Gastrocnemius medialis (tissue), 4 donors: ENCODE measurements at places on chromosomes 1 and 21. TPM values are rescaled to one million over a fixed set of nuclear protein-coding genes. Genes with fewer than 3 reads are reported as not detected.

The LYSMD1 gene
- total RNA-seq = 11.4 TPM

The LRRC53 gene
- total RNA-seq = not detected

DNA sequence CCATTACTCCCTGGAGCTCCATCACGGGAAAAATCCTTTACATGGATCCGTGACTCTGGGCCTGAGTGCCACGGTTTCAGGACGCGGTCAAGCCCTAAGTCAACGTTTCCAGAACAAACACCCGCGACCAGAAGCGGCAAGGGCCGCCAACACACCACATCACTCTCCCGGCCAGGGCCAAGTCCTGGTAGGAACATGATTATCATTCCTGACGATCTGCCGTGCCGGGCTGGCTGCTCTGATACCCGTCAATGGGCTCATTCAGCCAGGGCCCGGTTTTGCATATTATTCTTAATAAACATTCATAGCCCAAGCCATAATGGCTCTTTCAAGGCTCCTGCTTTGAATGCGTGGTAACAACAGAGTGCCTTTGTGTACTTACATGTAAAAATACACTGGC, 44.6 kb upstream of the SIM2 start:
- no peaks in the 10 kb centered on the region for H3K4me1 ChIP-seq
- DNase-seq = no peak
- H3K27me3 ChIP-seq = peaks cover 10% of the 10 kb centered on the region

DNA sequence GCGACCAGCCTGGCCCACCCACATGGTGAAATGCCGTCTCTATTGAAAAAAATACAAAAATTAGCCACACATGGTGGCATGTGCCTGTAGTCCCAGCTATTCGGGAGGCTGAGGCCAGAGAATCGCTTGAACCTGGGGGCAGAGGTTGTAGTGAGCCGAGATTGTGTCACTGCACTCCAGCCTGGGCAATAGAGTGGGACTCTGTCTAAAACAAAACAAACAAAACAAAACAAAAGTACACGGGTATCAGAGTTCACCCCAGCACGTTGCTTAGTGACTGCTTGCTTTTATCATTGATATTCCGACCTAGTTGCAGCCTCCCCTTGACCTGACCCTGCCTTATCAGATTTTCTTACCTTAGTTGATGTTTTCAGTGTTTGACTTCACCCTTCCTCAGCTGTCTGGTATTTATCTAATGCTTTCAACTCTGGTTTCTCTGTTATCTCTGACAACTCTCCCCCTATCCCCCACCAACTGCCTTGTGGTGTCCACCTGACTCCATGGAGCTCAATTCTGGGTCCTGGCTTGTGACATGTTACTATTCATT, 5.1 kb downstream of the TLCD4 start:
- no peak overlapping the region for H3K4me3 ChIP-seq
- H3K4me1 ChIP-seq = peaks cover 13% of the 10 kb centered on the region
- H3K27ac ChIP-seq = no peak overlapping the region
- DNase-seq = no peak

- no peaks in the 10 kb centered on the region for H3K36me3 ChIP-seq
- no peak for DNase-seq
- no peaks in the 10 kb centered on the region for H3K4me1 ChIP-seq
These were observed 32.7 kb upstream of the ASB17 start for GRCh38 chr1:75964760-75965408.

DNA sequence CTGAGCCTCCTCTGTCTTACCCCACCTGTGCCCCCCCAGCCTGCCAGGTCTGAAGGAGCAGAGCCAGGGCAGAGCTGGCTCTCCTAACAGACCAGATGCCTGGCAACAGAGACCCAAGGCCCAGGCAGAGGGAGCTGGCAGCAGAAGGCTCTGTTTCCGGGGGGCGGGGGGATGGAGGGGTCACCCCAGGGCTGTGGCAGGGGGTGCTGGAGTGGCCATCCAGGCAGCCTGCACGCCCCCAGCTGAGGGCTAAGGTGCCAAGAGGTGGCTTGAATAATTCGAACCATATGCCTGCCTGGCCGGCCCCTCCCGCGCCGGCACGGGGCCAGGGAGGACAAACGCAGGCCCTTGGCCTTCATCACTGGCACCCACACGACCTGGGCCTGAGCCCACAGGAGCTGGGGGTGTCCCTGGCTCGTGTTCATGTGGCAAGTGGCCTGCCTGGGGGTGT, 16.0 kb upstream of the PLEKHG5 start:
- no peak overlapping the region for H3K27ac ChIP-seq
- H3K36me3 ChIP-seq = no peaks in the 10 kb centered on the region
- no peak overlapping the region for H3K4me3 ChIP-seq
- H3K4me1 ChIP-seq = peaks cover under 1% of the 10 kb centered on the region
- no peaks in the 10 kb centered on the region for H3K27me3 ChIP-seq

GRCh38 chr1:19623523-19623922, 20.6 kb upstream of the NBL1 start:
- DNase-seq = no peak
- H3K4me3 ChIP-seq = no peak overlapping the region
- H3K4me1 ChIP-seq = peaks cover 12% of the 10 kb centered on the region
- H3K27me3 ChIP-seq = no peaks in the 10 kb centered on the region
- H3K36me3 ChIP-seq = no peaks in the 10 kb centered on the region

DNA sequence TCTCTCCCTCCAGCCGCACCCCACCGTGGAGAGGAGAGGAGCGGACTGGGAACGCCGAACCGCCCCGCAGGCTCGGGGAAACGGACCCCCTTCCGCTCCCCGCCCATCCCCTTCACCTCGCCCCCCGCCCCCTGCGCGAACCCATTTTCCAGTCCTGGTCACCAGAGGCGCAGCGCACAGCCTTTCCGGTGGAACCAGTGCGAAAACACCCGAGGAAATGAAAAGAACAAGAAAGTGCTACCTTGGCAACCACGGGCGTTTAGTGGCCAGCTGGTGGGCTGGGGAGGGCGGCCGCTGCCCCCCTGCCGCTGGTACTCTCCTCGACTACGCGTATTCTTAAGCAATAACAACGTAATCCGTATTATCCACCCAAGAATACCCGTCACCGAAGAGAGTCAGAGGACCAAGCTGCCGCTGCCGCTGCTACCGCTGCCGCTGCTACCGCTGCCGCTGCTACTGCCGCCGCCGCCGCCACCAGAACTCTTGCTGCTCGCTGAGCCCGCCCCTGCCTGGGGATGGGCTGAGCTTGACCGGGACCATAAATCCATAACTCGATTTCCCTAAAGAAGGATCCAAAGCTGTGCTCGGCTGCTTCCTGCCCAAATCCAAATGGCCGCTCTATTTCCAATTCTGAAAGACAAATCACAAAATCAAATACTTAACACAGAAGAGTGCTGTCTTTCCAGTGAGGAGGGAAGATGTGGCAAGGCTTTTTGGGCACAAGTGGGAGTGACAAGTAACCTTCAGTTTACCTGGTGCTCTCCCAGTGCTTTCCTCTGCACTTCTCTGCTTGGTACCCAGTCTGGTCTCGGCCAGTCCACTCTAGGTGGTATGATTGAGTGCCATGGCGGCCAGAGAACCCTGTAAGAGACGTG, 125.2 kb upstream of the DPYD start:
- peaks cover 10% of the 10 kb centered on the region for H3K4me1 ChIP-seq
- H3K4me3 ChIP-seq = peak overlapping the region; percentile 38
- no peak overlapping the region for H3K27ac ChIP-seq
- no peak for DNase-seq

DNA sequence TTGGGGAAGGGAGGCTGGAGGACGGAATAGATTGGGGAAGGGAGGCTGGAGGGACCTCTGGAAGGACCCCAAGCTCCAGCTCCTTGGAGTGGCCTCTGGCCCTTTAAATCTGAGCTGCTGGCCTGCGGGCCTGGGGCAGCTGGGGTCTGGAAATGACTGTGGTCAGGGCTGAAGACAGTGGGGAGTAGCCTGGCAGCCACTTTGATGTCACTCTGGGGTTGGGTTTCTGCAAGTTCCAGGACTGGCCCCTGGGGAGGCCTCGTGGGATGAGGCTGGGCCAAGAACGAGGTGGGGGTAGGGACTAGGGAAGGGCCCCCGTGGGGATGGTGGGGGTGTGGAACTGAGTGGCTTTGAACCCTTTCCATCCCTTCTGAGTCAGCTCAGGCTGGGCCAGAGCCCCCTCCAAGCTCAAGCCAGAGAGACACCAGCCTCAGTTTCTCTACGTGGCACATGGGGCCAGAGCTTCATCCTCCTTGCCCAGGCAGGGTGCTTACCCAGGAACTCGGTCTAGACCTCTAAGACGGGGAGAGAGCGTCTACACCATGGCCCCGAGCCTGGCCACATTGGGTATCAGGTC, 59.7 kb downstream of the ALPL start:
- no peak overlapping the region for H3K27ac ChIP-seq
- no peaks in the 10 kb centered on the region for H3K36me3 ChIP-seq
- H3K4me1 ChIP-seq = peaks cover 2% of the 10 kb centered on the region
- no peak for DNase-seq
- H3K27me3 ChIP-seq = no peaks in the 10 kb centered on the region
- no peak overlapping the region for H3K4me3 ChIP-seq

- no peak for DNase-seq
- H3K27ac ChIP-seq = no peak overlapping the region
- no peaks in the 10 kb centered on the region for H3K4me1 ChIP-seq
These were observed 3.0 kb downstream of the CRYBG2 start for GRCh38 chr1:26350701-26351589.

The S100A12 gene
- total RNA-seq = 2.9 TPM

The SLAMF9 gene
- not detected for total RNA-seq

The FCRL2 gene
- not detected for total RNA-seq

The S100A7 gene
- not detected for total RNA-seq

The NR1I3 gene
- total RNA-seq = not detected

- H3K27ac ChIP-seq = no peak overlapping the region
- H3K36me3 ChIP-seq = peaks cover 32% of the 10 kb centered on the region
- no peaks in the 10 kb centered on the region for H3K27me3 ChIP-seq
- no peaks in the 10 kb centered on the region for H3K4me1 ChIP-seq
- no peak for DNase-seq
These were observed 40.7 kb downstream of the COA6 start for GRCh38 chr1:234413990-234414389.

DNA sequence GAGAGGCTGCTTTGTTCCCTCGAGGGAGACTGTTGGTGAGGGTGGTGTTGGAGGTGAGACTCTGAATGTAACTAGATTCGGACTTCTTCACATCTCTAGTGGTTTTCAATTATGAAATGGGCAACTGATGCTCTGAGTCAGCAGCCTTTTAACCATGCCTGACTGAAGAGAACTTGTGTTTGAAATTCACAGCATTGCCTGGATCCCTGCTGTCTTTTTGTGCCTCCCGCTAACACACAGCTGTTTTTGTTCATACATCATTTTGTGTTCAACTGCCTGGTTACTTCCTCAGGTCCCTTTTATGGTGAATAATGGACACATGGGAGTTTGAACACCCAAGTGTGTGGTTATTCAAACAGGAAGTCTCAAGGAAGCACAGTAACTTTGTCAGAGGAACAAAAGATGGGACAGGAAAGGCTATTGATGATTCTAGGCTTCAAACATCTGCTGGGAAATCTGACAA, 16.8 kb downstream of the LAMC1 start:
- no peaks in the 10 kb centered on the region for H3K27me3 ChIP-seq
- DNase-seq = peak; percentile 19
- no peaks in the 10 kb centered on the region for H3K36me3 ChIP-seq
- H3K4me3 ChIP-seq = no peak overlapping the region
- H3K4me1 ChIP-seq = peaks cover 62% of the 10 kb centered on the region

- no peak for DNase-seq
- peaks cover 43% of the 10 kb centered on the region for H3K4me1 ChIP-seq
- no peak overlapping the region for H3K4me3 ChIP-seq
- peak overlapping the region; percentile 83 for H3K27ac ChIP-seq
- H3K27me3 ChIP-seq = no peaks in the 10 kb centered on the region
These were observed 34.1 kb downstream of the SLC9A1 start for GRCh38 chr1:27120854-27121253.

- no peak for DNase-seq
- H3K36me3 ChIP-seq = no peaks in the 10 kb centered on the region
- H3K4me1 ChIP-seq = no peaks in the 10 kb centered on the region
- no peak overlapping the region for H3K4me3 ChIP-seq
- H3K27ac ChIP-seq = no peak overlapping the region
These were observed 6.3 kb upstream of the ATP1B1 start for GRCh38 chr1:169100208-169100607.

DNA sequence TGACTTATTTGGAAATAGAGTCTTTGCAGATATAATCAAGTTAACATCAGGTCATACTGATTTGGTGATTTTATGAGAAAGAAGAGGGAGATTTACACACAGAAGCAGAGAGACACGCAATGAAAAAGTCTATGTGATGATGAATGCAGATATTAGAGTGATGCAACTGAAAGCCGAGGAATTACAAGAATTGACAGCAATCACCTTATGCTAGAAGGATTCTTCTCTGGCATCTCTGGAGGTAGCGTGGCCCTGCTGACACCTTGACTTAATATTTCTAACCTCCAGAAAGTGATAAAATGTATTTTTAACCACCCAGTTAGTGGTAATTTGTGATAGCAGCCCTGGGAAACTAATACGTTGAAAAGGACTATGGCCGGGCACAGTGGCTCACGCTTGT, 14.2 kb upstream of the CFH start:
- no peak overlapping the region for H3K4me3 ChIP-seq
- H3K27ac ChIP-seq = no peak overlapping the region
- no peaks in the 10 kb centered on the region for H3K36me3 ChIP-seq
- H3K4me1 ChIP-seq = no peaks in the 10 kb centered on the region
- no peak for DNase-seq

The PRDX1 gene
- total RNA-seq = 485 TPM

DNA sequence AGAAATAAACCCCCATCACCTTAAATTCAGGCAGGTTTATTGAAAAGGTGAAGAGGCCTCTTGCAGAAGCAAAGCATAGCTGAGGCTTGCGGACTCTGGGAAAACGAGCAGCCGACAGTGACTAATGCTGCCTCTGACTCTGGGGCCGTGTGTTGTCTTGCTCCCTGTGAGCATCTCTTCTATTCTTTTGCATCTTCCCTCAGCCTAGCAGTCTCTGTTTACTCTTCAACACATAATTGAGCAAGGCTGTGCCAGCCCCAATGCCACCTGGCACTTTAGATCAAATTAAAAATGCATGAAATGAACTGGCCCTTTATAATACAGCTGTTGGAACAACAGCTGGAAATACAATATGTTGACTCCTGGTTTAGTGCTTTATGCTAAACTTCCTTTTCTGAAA, 18.4 kb upstream of the REG4 start:
- DNase-seq = no peak
- H3K4me3 ChIP-seq = no peak overlapping the region
- no peak overlapping the region for H3K27ac ChIP-seq
- no peaks in the 10 kb centered on the region for H3K36me3 ChIP-seq
